ENCODE measurements at places on chromosomes 5 and 9.

DNA sequence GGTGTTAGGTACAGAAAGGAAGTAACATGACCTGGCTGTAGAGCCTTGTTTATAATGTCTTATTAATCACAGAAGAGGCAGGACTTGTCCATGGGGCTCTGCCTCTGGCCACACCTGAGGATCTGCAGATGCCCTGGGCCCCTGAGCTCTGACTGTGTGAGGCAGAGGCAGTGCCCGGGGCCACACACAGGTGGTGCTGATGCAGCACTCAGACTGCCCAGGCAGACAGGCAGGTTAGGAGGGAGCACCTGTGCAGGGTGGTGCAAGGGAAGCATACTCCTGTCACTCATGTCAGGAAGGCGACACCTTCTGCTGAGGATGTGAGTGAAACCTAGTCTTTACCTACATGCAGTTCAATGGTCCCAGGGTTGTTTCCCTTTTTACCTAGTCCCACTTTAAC is 88.7 kb downstream of the CFAP90 start:
- DNase-seq, result no peak

DNA sequence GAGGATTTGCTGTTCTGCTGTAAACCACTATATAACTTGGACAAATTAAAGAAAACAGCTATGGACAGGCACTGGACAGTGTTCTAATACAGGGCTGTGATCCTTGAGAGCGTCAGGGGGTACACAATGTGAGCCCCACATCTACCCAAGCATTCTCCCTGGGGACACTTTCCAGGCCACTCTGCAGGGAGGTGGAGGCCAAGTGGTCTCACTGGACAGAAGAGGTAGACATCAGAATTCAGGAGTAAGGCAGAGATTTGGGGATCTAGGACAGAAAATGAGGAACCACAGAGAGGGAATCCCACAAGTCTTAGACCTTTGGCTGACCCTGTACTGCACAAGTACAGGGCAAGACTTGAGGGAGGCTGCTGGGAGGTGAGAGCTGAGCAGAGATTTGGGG is 3.8 kb upstream of the IGFBPL1 start:
- no peak for DNase-seq

GRCh38 chr5:115736690-115737005 is 79.8 kb downstream of the CDO1 start:
- DNase-seq, result no peak

DNA sequence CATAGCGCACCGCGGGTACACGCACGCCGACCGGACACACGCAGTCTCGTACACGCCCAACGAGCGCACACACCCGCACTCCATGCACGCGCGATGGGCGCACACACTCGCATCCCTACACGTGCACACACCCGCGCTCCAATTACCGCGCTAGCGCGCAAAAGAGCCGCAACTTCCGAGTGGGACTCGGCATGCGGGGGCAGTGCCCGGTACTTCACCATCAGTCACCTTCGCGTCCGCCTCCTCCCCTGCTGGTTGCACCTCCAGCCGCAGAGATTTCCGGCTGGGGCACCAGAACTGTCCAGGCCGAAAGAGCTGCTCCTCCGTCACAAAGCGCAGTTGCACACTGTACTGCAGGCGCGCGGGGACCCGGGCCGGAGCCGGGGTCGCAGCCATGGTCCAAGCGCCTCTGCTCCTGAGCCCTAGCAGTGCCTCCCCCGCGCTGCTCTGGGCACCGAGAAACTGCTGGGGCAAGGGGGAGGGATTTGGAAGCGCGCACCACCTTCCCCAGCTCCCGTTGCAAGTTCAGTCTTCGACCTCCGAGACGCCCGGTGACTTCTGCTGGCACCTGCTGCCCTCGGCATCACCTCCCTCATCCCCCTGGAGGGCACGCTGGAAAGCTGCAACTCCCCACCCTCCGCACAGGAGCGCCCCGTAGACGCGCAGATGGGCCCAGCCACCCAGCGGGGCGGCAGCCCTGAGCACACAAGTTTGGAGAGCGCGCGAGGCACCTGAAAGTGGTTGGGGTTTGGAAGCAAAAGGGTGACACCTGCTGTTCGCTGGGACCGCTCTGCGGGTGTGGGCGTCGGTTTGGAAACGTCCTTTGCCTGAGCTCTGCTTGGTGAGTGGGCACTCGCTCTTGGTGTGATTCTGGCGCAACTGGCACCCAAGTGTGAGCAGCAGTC is 337.4 kb upstream of the PUM3 start:
- DNase-seq, result peak; percentile 10

DNA sequence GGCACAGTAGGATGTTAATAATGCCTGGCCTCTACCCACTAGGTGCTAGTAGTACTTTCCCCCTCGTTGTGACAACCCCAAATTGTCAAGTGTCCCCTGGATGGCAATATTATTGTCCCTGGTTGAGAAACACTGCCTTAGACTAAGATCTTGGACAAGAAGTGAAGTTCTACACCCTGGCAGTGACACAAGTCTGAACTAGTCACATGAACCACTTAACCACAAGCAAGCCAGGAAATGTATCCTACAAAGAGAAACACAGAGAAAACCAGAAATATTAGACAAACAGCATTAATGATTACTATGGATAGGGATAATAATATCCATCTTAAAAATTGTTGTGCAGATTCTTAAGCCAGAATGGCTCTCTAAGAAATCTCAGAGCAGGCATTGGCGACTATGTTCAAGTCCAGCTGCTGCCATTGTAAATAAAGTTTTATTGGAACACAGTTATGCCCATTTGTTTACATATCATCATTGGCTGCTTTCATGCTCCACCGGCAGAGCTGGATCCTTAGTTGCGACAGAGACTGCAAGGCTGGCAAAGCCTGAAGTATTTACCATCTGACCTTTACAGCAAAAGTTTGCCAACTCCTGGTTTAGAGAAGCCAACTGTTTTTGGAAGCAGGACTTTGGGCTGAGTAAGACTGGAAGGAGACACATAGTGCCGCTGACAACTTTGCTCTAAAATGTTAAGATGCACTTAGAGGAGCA is 80.8 kb downstream of the NTRK2 start:
- DNase-seq, result no peak

DNA sequence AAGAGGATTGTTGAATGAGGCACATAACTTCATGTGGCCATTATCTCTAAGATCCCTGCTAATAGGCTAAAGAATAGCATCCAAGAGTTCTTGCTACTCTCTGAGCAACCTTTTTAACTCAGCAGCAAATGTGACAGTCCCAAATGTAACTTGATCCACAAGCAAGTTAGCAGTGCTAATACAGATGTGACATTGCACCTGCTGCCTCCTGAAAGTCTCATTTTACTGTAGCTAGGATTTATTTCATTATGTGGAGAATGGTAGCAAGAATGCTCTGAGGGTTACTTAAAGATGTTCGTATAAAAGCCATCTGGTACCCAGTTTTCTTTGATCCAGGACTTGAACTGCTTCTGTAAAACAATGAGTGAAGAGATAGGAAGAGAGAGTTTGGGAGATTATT is 45.8 kb downstream of the CDH10 start:
- no peak for DNase-seq

GRCh38 chr5:154829589-154830218 is 20.7 kb downstream of the FAXDC2 start:
- peak; percentile 14 for DNase-seq

- DNase-seq, result peak; percentile 79
These were observed 18.0 kb upstream of the STARD4 start for GRCh38 chr5:111530298-111530740.

DNA sequence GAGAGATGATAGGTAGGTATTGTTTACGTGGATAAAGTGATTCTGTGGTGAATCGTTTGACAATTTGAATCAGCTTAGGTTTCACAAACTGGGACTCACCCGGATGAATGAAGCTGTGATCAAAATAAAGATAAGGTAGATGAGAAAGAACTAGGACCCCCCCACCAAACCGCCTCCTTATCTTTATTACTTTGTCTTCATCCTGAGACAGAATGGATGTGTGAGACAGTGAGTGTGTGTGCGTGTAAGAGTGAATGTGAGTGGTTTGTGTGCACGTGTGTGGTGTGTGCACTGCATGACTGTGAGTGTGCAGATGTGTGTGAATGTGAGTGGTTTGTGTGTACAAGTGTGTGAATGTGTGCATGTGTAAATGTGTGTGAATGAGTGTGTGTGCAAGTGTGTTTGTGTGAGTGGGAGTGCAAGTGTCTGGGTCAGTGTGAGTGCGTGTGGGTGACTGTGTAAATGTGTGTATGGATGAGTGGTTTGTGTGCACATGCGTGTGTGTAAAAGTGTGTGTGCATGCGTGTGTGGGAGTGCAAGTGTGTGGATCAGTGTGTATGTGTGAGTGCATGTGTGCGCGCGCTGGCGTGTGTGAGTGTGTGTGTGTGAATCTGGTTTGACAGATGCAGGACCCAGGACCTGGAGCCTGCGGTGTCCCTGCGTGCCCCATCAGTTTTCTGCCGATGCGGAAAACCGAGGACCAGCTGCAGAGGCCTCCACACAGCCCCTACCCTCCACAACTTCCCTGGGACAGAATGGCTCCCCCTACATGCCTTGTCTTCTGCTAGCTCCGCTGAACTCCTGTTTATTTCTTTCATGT is 11.4 kb upstream of the ENG start:
- no peak for DNase-seq

GRCh38 chr9:91424403-91425176 is 958 bp upstream of the NFIL3 start:
- DNase-seq, result peak; percentile 46

GRCh38 chr9:72588336-72588735 is 66.9 kb downstream of the TMC1 start:
- DNase-seq, result no peak

GRCh38 chr5:1324301-1324700 is 20.6 kb downstream of the CLPTM1L start:
- DNase-seq, result no peak

- no peak for DNase-seq
These were observed 706.7 kb upstream of the PTPRD start for GRCh38 chr9:11319538-11319937.

- no peak for DNase-seq
These were observed 174.5 kb upstream of the MAP1B start for GRCh38 chr5:71932655-71933338.

DNA sequence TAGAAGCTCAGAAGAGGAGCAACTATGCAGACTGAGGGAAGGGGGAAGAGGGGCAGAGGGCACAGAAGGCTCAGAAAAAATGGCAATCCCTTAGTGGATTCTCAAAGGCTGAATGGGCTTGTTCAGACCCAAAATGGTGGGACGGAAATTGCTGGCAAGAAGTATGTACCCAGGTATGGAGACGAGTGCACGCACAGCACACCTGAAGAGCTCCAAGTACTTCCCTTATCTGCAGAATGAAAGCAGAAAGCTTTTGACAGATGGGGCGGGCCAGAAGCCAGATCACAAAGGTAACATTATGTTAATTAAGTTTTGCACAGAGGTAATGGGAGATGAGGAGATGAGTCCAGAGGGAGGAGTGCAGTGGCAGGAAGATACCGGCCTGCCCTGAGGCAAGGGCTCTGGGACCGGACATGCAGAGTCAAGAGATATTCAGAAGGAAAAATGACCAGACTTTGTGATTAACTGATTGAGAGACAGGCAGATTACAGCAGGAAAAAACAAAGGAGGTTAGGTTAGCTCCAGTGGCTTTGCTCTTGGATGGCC is 138.1 kb upstream of the PIK3R1 start:
- DNase-seq, result no peak

DNA sequence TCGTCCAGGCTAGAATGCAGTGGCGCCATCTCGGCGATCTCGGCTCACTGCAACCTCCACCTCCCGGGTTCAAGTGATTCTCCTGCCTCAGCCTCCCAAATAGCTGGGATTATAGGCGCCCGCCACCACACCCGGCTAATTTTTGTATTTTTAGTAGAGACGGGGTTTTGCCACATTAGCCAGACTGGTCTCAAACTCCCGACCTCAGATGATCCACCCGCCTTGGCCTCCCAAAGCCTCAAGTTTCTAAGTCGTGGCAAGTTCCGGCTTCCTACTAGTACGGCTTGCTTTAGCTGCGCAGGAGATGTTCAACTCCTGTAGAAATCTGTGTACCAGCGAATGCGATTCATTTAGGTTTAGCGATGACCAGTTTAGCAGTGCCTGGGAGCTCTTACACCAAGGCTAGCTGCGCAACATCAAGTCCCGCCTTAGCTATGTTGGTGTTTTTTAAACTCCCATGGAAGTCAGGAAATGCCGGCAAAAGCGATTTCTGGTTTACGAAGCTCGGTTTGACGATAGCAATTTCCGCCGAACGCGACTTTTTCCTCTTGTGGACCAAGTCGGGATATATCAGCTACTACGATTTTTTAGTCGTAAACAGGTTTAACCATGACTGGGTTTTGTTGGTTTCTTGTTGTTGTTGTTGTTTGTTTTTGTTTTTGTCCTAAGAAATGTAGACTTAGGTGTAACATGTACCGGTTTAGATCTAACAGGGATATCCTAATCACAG is 46.4 kb downstream of the ANXA2R start:
- peak; percentile 42 for DNase-seq

- no peak for DNase-seq
These were observed 1.2 kb downstream of the OTULINL start for GRCh38 chr5:14582797-14583137.

DNA sequence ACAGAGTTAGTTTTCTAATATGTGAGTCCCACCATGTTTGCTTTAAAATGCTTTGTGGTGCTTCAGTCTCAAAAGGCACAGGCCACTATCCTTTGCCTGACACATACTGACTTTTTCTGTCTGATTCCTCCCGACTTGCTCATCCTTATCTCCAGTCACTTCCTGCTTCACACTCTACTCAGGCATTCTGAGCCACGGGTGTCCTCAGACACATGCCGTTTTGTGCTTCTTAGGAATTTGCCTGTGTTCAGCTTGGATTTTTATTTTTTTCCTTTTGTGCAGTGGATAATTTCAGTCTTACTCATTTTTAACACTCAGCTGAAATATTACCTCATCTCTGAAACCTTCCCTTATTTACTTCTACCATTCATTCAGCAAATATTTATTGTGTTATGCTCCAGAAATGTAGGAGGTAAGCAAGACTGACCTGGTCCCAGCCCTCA is 54.1 kb downstream of the MAN2A1 start:
- DNase-seq, result no peak

All from stimulated activated CD8-positive, alpha-beta memory T cell treated with anti-CD3 and anti-CD28 coated beads, Interleukin-7, amount 100 ng/mL, for 48 hours (primary cell).